ENCODE measurements at places on chromosomes 3 and 15. TPM values are rescaled to one million over a fixed set of nuclear protein-coding genes. Genes with fewer than 3 reads are reported as not detected.

GRCh38 chr3:149401212-149401925, 23.9 kb upstream of the TM4SF1 start:
- H3K36me3 ChIP-seq, result no peaks in the 10 kb centered on the region
- H3K27me3 ChIP-seq, result no peaks in the 10 kb centered on the region
- DNase-seq, result no peak
- no peak overlapping the region for H3K27ac ChIP-seq
- no peak overlapping the region for H3K4me3 ChIP-seq
- H3K4me1 ChIP-seq, result peaks cover 10% of the 10 kb centered on the region

GRCh38 chr3:134751831-134752230, 43.2 kb upstream of the EPHB1 start:
- DNase-seq, result no peak
- no peak overlapping the region for H3K4me3 ChIP-seq
- no peaks in the 10 kb centered on the region for H3K4me1 ChIP-seq
- H3K27ac ChIP-seq, result no peak overlapping the region
- H3K27me3 ChIP-seq, result no peaks in the 10 kb centered on the region

DNA sequence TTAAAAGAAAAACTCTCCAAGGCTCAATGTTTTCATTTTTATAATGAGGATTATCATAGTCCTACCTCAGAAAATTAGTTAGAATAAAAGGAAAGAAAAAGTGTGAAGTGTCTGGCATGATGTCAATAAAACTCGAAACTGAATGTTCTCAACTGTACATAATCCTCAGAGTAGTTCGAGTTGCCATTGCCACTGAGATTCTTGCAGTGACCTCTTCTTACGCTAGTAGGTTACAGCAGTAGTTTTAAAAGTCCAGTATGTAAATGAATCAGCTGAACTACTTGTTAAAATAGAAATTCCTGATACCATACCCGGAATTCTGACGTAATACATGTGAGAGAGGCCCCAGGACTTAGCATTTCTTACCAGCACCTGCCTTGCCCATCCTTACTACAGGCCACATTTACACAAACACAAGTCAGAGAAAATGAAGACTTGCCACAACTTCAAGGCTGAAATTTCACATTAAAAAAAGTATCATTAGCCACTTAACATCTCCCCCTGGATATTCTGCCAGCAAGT, 502.6 kb downstream of the FGF12 start:
- no peak overlapping the region for H3K27ac ChIP-seq
- no peak for DNase-seq
- H3K4me3 ChIP-seq, result no peak overlapping the region
- H3K4me1 ChIP-seq, result peaks cover 1% of the 10 kb centered on the region

Gene CLDN18
- total RNA-seq, result 0.16 TPM

GRCh38 chr15:25478313-25478712, 39.5 kb upstream of the UBE3A start:
- H3K27me3 ChIP-seq, result peaks cover 7% of the 10 kb centered on the region
- H3K27ac ChIP-seq, result peak overlapping the region; percentile 25
- H3K4me1 ChIP-seq, result peaks cover 25% of the 10 kb centered on the region
- no peaks in the 10 kb centered on the region for H3K36me3 ChIP-seq
- DNase-seq, result no peak

DNA sequence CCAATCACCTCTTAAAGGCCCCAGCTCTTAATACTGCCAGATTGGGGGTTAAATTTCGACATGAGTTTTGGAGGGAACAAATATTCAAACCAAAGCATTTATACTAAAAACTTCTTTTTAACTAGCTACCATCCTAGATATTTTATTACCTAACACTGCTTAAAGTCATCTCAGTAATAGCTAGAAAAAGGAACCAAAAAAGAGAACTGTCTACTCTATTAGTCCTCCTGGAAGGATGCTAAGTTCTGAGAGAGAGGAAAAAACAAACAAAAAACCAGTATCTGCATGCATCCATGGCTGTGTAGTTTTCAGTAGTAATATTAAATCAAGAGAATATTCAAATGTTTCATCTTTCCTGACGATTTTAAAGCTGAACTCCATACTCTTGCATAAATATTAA, 5.8 kb downstream of the CPOX start:
- peaks cover 22% of the 10 kb centered on the region for H3K4me1 ChIP-seq
- no peaks in the 10 kb centered on the region for H3K27me3 ChIP-seq
- peaks cover 68% of the 10 kb centered on the region for H3K36me3 ChIP-seq
- H3K4me3 ChIP-seq, result no peak overlapping the region

Gene NECTIN3
- 23.0 TPM for total RNA-seq

DNA sequence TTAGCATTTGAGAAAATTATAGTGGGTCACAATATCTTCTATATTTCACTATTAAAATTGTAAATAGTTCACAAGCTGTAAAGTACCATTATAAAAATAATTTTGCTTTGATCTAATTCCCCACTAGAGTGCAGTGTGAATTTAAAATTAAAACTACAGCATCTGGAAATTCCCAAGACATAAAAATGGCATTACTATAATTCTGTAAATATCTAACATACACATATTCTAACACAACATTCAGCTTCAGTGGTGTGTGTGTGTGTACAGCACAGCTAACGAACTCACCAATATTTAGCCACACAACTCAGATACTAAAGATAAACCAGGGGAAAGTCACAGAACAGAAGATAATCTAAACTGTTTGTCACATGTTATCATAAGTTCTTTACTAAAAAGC, 424.9 kb upstream of the ZNF385D start:
- no peak overlapping the region for H3K4me3 ChIP-seq
- no peaks in the 10 kb centered on the region for H3K27me3 ChIP-seq
- no peak for DNase-seq
- H3K27ac ChIP-seq, result no peak overlapping the region
- H3K4me1 ChIP-seq, result no peaks in the 10 kb centered on the region

DNA sequence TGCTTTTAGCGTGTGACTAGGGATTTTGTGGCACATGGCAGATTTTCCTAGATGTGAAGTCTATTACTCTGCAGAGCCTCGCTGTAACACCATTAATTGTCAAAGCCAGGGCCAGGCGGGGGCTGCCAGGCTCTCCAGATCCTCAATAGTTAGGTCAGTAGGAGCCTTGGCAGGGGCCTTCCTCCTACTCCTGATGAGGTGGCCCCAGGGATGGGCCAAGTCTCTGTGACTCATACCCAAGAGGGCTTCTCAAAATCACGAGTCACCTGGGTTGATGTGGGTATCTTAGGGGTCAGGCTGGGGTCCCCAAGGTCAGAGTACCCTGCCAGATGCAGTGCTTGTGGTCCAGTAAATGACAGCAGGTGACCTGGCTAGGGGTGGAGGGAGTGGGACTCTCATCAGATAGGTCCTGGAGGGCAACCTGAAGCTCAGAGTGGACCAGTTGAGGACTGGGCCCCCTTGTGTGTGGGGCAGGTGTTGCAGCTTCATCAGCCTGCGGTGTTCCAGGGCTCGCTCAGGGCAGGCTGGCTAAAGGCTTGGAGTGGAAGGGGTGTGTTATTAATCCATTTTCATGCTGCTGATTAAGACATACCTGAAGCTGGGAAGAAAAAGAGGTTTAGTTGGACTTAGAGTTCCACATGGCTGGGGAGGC, 88.5 kb upstream of the MYZAP start:
- H3K27ac ChIP-seq, result peak overlapping the region; percentile 44
- DNase-seq, result peak; percentile 64
- H3K27me3 ChIP-seq, result no peaks in the 10 kb centered on the region
- H3K36me3 ChIP-seq, result peaks cover 3% of the 10 kb centered on the region

Gene CCDC9B
- total RNA-seq, result 1.8 TPM

- peaks cover 8% of the 10 kb centered on the region for H3K4me1 ChIP-seq
- peak within 1 kb of the TSS; percentile 94 for H3K27ac ChIP-seq
- peak; percentile 89 for DNase-seq
- H3K27me3 ChIP-seq, result peaks cover 5% of the 10 kb centered on the region
These were observed at the start of gene THUMPD3 for GRCh38 chr3:9362731-9363530. TSS of gene THUMPD3 (plus strand) at chr3:9363054. CDS start at chr3:9365069, 2,015 bp downstream.

DNA sequence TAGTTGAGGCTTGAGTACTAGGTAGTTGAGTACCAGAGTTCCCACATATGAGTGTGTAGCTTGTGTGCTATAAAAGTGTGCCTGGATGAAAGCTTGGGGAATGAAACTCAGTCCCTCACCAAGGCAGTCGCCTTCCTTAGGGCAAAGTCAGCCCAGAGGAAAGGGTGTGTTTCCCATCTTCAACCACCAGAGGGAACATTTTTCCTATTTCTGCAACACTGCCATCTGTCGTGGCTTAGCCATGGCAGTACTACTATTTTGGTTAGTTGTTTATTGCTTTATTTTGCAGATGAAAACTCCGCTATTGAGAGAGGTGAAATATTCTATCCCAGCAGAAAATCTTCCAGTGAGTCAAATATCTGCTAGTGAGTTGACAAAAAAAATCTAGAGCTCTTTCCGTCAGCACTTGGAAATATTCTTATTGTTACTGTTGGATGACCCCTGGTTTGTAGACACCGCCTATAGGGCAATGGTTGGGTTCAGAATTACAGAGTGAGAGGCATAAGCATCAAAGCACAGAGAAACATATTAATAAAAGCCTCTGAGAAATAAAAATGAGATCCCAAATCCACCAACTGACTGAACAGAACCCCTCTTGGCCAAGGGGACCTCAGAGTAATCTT, 239.9 kb downstream of the CPNE4 start:
- no peaks in the 10 kb centered on the region for H3K36me3 ChIP-seq
- no peak overlapping the region for H3K27ac ChIP-seq
- peaks cover 15% of the 10 kb centered on the region for H3K27me3 ChIP-seq
- peaks cover 38% of the 10 kb centered on the region for H3K4me1 ChIP-seq
- H3K4me3 ChIP-seq, result no peak overlapping the region

DNA sequence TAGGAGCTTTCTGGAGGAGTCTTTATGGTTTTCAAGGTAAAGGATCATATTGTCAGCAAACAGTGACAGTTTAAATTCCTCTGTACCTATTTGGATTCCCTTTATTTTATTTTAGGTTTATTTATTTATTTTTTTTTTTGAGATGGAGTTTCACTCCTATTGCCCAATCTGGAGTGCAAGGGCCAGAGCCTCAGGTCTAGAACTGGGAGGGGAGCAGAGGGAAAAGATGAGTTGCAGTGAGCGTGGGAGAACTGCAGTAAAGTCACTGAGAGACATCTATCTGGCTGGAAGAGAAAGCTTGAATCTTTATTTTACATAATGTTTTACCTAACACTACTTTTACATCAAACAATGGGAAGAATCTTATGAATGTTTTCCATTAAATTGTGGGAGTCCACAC, 49.5 kb upstream of the GK5 start:
- H3K27me3 ChIP-seq, result peaks cover 11% of the 10 kb centered on the region
- H3K4me1 ChIP-seq, result no peaks in the 10 kb centered on the region
- peaks cover 9% of the 10 kb centered on the region for H3K36me3 ChIP-seq
- H3K4me3 ChIP-seq, result no peak overlapping the region
- no peak overlapping the region for H3K27ac ChIP-seq
- DNase-seq, result no peak

GRCh38 chr15:24683736-24684135, 8.2 kb downstream of the NPAP1 start:
- H3K27ac ChIP-seq, result no peak overlapping the region
- peaks cover 32% of the 10 kb centered on the region for H3K36me3 ChIP-seq
- DNase-seq, result no peak
- H3K27me3 ChIP-seq, result no peaks in the 10 kb centered on the region
- peaks cover 16% of the 10 kb centered on the region for H3K4me1 ChIP-seq

- no peaks in the 10 kb centered on the region for H3K36me3 ChIP-seq
- H3K27ac ChIP-seq, result no peak overlapping the region
- 0 out of 2 replicates have a peak, but pooled peaks cover 4% of the 10 kb centered on the region for H3K4me1 ChIP-seq
- no peaks in the 10 kb centered on the region for H3K27me3 ChIP-seq
These were observed 621.7 kb upstream of the AGTR1 start for GRCh38 chr3:148075771-148076716.

DNA sequence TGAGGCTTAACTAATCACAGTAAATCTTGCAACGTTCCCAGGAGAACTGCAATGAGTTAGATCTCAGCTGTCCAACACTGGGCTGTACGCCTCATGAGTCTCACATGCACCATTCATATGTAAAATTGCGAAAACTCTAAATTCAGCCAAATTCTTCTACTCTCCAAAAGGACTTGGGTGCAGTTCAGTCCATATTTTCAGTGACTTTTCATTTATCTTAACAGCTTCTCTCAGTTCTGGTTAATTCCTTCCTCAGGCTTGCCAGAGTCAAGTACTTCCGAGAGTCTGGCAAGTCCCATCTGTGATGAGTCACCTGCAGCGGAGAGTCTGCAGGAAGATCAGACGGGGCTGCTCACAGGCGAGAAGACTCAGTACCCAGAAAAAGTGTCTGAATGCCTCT, 11.5 kb downstream of the CCDC80 start:
- no peaks in the 10 kb centered on the region for H3K36me3 ChIP-seq
- H3K4me3 ChIP-seq, result no peak overlapping the region
- H3K27ac ChIP-seq, result peak overlapping the region; percentile 9
- H3K4me1 ChIP-seq, result peaks cover 51% of the 10 kb centered on the region

Gene TM4SF1
- total RNA-seq, result 0.90 TPM

Gene ARNT2
- 5.0 TPM for total RNA-seq

DNA sequence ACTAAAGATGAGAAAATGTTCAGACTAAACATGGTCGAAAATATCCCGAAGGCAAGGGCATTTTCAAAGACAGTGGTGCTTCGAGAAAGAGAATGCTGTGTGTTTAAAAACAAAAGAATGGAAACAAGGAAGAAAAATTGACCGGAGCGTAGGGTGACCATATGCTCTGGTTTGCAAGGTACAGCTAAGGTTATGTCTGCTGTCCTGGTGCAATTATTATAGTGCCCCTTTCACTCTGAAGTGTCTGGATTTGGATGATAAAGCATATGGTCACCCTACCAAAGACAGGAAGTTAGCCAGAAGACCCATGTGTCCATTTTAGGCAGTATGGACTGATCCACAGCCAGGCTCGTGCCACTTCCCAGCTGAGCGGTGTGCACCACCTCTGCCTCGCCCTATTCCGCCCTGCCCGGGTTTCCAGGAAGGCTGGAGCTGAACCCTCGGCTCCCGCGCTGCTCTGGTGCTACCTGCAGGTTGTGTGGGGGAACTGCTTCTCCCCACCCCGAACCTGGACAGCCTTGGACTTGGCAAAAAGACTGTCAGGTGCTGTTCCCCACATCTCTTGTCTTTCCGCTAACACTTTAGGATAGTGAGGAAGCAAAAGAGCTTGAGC, 25.2 kb downstream of the GOLGA6D start:
- H3K27me3 ChIP-seq, result peaks cover 20% of the 10 kb centered on the region

- peaks cover 24% of the 10 kb centered on the region for H3K36me3 ChIP-seq
- H3K27ac ChIP-seq, result no peak overlapping the region
- DNase-seq, result no peak
- H3K27me3 ChIP-seq, result no peaks in the 10 kb centered on the region
- H3K4me1 ChIP-seq, result peaks cover 5% of the 10 kb centered on the region
These were observed 622.2 kb downstream of the EDEM1 start for GRCh38 chr3:5809586-5810246.

Gene KBTBD13
- 0.05 TPM for total RNA-seq

Gene ANKRD63
- total RNA-seq, result 1.2 TPM

GRCh38 chr3:190566043-190566933, 52.4 kb downstream of the IL1RAP start:
- H3K36me3 ChIP-seq, result no peaks in the 10 kb centered on the region
- DNase-seq, result no peak
- H3K4me1 ChIP-seq, result peaks cover 33% of the 10 kb centered on the region
- no peaks in the 10 kb centered on the region for H3K27me3 ChIP-seq
- H3K4me3 ChIP-seq, result no peak overlapping the region
- H3K27ac ChIP-seq, result no peak overlapping the region

- DNase-seq, result no peak
- no peaks in the 10 kb centered on the region for H3K27me3 ChIP-seq
- H3K36me3 ChIP-seq, result no peaks in the 10 kb centered on the region
- no peak overlapping the region for H3K4me3 ChIP-seq
These were observed 369.1 kb downstream of the RBMS3 start for GRCh38 chr3:29649815-29650547.

All from WTC11 (cell line).